ENCODE measurements at places on chromosomes 7 and 10.

GRCh38 chr10:74825371-74826141 lies 844 bp upstream of the KAT6B start:
- peak; percentile 77 for DNase-seq

GRCh38 chr10:110002801-110003523 lies 4.8 kb upstream of the ADD3 start:
- DNase-seq = no peak

- DNase-seq = peak; percentile 75
Measured at GRCh38 chr7:38839851-38840250, 69.1 kb downstream of the VPS41 start.

- DNase-seq = peak; percentile 34
Measured at GRCh38 chr10:86337121-86337601, 29.4 kb downstream of the GRID1 start.

GRCh38 chr7:96548664-96549063 lies 161.0 kb downstream of the SEM1 start:
- DNase-seq = no peak

DNA sequence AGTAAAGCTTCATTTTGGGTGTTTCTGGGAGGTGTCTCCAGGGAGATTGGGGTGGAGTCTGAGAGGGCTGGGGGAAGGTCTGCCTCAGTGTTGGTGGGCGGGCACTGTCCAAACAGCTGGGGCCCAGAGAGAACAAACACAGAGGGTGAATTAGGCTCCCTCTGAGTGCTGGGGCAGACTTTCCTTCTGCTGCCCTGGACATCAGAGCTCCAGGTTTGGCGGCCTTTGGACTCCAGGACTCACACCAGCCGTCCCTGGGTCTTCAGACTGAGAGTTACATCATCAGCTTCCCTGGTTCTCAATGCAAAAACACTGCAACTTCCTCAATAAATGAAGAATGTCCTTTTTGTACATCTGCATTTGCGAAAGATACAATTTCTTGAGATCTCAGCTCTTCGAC lies 427.4 kb downstream of the PTPRN2 start:
- DNase-seq = no peak

DNA sequence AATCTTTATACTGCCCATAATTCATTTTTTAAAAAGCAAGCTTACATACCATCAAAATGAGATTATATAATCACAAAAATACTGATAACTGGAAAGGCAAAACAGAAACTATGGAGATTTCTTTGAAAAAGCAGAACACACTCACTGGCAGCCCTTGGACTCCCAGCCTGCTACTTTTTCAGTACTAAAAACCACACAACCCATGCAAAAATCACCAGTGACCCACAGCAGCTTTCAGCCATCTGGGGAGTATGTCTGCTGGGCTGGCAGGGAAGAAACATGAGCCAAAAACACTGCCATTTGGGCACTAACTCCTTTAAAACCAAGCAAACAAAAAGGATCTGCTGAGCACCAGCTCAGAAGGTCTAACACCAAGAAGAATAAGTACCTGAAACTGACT lies 80.0 kb upstream of the DDC start:
- no peak for DNase-seq

DNA sequence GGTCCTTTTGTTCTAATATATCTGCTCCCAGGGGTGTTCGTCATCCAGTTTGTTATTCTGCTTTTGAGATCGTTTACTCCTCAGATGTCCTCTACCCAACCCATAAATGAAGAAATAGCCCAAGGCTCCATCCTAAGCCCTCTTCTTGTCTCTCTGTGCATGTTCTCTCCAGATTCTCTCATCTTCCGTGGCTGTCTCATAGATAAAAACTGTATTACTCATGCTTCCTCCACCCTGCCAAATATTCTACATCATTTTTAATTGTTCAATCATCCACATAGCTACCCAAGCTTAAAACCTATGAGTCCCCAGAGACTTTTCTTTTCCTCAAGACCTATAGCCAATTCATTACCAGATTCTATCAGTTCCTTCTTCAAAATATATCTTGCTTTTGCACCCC lies 44.9 kb downstream of the CAV1 start:
- no peak for DNase-seq

DNA sequence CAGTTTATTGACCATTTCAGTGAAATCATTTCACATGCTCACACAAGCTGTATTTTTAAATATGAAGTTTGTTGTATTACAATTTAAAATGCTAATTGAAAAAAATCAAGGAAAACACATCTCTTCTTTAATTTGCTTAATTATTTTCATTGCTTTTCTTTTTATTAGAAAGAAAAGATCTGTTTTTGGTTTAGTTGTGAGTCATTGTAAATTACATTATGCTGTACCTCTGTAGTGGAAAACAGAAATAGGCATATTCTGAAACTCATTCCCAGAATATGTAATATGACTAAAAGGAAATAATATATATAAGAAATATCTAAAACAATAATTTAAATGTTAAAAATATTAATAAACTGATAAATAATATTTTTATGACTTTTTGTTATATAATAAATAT lies 161.9 kb downstream of the HGF start:
- DNase-seq = no peak

DNA sequence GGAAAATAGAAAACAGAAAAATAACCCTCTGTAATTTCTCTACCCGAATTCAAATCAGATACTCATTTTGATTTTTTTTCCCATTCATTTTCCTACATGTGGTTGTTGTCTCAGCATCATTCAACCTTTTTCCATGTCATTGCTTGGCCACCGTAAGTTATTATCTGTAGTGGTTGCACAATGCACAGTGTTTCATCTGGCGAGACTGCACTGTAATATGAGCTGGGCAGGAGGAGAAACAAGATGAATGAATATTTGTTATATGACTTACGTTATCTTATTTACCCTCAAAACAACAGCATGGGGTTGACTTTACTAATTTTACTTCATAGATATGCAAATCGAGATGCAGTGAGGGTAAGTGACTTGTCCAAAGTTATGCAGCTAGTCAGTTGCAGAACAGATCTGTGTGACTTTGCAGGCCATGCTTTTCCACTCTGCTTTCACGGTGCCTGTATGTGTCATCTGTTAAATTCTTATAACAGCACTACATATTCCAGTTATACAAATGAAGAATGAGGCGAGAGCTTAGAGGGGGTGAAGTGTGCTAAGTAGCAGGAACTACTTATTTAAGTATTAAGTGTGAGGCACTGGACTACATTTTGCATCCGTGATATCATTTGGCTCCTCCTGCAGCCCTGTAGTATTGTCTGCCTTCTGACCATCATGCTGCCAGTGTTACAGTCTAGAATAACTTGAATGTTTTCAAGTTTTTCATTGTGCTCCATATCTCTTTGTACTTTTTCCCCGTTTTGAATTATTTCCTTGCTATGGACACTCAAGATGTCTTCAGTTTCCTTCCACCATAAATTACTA lies 56.7 kb downstream of the ZMYND11 start:
- DNase-seq = no peak

DNA sequence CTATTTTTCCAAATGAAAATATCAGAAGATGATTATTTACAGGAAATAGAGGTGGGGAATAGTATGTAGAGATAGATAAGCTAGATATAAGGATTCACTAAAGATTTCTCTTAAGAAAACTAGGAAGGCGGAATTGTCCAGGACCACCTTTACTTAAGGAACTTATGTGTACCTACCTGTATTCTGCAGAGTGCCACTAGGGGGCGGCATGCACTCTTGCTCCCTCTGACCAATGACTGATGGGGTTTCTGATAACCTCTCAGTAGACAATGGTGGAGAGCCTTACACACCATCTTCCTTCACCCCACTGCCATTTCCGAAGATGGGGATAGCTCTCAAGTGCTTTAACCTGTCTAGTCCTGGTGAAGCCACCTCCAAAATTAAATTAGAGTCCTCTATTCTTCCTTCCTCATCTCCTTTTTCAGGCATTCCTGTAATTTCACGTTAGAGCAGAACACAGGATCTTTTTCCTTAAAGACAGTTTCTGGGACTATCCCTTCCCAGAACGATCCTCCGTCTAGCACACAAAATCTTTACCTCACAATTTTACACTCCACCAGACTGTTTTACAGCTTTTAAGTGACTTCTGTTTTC lies 453.1 kb downstream of the SORCS1 start:
- peak; percentile 51 for DNase-seq

DNA sequence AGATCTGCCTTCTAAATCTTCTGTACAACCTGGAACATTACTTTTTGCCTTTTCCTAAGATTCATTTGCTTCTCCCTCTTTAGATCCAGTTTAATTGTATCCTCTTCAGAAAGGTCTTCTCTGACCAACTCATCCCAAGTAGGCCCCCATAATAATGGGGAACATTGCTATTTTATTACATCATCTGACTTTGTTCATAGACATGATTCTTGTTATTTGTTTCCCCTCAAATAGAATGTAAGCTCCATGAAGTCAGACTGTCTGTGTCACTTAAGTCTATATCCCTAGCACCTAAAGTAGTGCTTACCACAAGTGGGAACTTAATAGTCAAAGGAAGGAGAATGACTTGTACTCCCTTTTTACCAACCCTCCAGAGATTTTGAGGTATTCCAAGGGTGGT lies 37.5 kb downstream of the LUC7L2 start:
- DNase-seq = no peak

GRCh38 chr10:14468726-14469125 lies 138.0 kb upstream of the FRMD4A start:
- no peak for DNase-seq

Measured in Right ventricle myocardium superior (tissue), 1 donor.